ENCODE measurements at places on chromosomes 4 and X. TPM values are rescaled to one million over a fixed set of nuclear protein-coding genes. Genes with fewer than 3 reads are reported as not detected.

AMTN gene
- total RNA-seq = not detected

FMR1NB gene
- not detected for total RNA-seq

DNA sequence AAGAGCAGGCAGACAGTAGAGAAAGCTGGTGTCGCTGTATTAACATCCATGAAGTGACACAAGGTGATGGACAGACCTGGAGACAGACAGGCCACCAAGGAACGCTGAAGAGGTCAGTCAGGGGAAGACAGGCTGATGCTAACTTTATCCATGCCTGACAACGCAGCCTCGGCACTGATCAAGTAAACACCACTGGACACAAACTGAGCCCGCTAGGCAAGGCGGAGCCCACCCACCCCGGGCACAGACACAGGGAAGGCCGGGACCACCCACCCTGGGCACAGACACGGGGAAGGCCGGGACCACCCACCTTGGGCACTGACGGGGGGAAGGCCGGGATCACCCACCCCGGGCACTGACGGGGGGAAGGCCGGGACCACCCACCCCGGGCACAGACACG lies 18.8 kb downstream of the PPP2R3B start:
- no peak for DNase-seq
- no peaks in the 10 kb centered on the region for H3K36me3 ChIP-seq
- H3K27me3 ChIP-seq = peaks cover 1% of the 10 kb centered on the region
- no peak overlapping the region for H3K27ac ChIP-seq

- H3K27ac ChIP-seq = no peak overlapping the region
- H3K4me3 ChIP-seq = no peak overlapping the region
- no peaks in the 10 kb centered on the region for H3K27me3 ChIP-seq
- no peaks in the 10 kb centered on the region for H3K36me3 ChIP-seq
- no peak for DNase-seq
Observed at GRCh38 chrX:8138252-8138651, 32.8 kb downstream of the VCX2 start.

GRCh38 chr4:186486172-186486571 lies 69.2 kb downstream of the MTNR1A start:
- no peaks in the 10 kb centered on the region for H3K36me3 ChIP-seq
- no peak overlapping the region for H3K4me3 ChIP-seq
- H3K4me1 ChIP-seq = no peaks in the 10 kb centered on the region
- DNase-seq = no peak
- no peak overlapping the region for H3K27ac ChIP-seq
- H3K27me3 ChIP-seq = no peaks in the 10 kb centered on the region

- no peaks in the 10 kb centered on the region for H3K4me1 ChIP-seq
- no peaks in the 10 kb centered on the region for H3K27me3 ChIP-seq
- no peaks in the 10 kb centered on the region for H3K36me3 ChIP-seq
- H3K4me3 ChIP-seq = no peak overlapping the region
- DNase-seq = no peak
Observed at GRCh38 chrX:151754641-151755215, 20.2 kb downstream of the CNGA2 start.

DNA sequence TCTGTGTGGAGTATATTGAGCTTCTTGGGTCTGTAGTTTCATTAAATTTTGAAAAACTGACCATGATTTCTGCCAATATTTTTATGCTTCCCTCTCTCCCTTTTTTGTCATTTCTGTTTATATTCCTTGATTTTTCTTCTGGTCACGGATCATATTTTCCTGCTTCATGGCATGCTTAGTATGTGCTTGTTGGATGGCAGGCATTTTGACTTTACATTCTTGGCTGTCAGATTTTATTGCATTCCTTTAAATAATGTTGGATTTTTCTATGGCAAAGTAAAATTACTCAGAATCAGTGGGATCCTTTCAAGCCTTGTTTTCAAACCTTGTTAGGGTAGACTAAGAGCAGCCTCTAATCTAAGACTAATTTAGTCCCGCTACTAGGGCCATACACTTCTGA lies 531.8 kb downstream of the IL15 start:
- no peaks in the 10 kb centered on the region for H3K4me1 ChIP-seq
- no peak overlapping the region for H3K27ac ChIP-seq
- no peak overlapping the region for H3K4me3 ChIP-seq

AFF2 gene
- 1.1 TPM for total RNA-seq
